Stimulated activated CD8-positive, alpha-beta memory T cell treated with anti-CD3 and anti-CD28 coated beads, Interleukin-4, amount 100 ng/mL, for 48 hours (primary cell): ENCODE measurements at places on chromosomes 11 and 22.

DNA sequence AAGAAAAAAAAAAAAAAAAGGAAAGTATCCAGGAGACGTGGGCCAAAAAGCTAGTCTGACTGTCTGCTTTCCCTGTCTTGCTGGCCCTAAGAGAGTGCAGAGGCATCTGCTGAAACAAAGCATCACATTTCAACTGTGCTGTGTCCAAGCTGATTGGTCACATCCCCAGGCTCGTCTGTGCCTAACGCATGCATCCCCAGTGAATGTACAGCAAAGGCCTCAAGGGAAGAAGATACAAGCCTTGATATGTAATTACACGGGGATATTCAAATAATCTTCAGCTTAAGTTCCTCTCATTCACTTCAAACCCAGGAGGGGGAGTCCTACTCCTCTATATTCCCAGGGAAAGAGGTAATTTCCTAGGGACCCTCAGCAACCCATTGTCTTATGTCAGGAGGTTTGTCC is 5.4 kb upstream of the SORL1 start:
- no peak for DNase-seq

DNA sequence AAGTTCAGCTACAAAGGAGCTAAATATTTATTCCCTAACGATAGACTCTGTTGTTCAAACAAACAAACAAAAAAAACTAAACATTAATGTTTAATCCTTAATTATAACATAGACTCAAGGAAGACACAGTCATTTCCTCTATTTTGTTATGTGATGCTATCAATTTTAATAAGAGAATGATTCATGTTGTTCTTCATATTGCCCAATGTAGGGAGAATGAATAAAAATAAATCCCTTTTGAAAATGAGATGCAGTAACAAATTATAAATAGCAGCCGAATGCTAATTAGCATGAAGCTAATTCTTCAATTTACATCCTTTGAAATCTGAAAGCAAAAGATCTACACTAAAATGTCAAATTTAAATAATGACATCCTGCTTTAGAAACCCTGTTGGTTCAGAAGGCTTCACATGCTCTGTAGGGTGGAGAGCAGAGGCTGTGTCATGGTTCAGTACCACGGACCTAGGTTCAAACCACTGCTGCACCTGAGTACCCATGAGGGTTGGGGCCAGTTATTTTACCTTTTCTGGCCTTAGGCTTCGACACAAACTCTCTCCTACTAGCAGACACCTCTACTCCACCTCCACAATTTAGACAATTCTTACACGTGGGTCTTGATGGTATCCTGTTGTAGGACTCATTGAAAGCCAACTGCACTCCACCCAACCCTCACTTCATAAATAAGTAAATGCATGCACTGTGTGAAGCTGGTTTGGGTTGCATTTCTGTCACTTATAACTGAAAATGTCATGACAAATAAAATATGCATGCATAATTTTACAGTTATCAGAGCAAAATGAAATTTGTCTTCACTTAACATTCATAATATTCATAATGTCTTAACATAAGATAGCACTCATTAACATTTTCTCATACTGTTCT is 89.0 kb downstream of the RRAS2 start:
- DNase-seq, result no peak

- no peak for DNase-seq
Measured at GRCh38 chr11:33214187-33214586, 43.0 kb upstream of the HIPK3 start.

DNA sequence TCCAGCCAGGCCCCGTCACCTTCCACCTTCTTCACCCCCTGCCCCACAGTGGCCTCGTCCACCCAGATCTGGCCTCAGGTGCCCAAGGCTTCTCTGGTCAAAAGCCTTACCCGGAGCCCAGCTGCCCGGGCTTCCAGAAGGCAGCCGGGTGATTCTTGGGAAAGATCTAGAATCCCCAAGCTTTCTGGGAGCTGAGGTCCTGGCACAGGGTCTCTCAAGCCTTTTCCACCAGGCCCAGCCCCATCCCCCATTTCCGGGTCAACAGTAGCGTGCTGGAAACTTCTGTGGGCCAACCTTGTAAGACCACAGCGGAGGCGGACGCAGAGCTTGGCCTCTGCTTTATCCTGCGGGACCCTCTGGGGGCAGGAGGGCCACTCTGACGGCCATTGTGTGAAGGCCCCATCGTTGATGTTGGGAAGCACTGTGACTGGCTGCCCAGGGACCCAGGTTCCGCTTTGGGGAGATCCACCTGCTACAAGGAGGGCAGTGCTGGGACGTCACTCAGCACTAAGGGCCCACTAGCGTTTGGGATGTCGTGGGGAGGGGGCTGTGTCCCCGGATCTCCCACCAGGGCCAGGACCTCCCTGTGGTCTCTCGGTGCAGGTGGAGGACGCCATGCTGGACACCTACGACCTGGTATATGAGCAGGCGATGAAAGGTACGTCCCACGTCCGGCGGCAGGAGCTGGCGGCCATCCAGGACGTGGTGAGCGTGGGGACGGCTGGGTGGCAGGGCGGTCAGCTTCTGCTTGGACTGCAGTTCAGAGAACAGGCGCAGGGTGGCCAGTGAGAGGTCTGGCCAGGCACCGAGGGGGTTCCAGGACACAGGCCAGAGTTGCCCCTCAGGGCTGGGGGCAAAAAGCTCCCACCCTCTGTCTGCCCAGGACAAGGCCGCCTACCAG is 11.5 kb downstream of the TSPAN32 start:
- DNase-seq, result no peak

GRCh38 chr22:33896575-33897447 is 23.5 kb downstream of the LARGE1 start:
- no peak for DNase-seq

GRCh38 chr11:95520369-95521132 is 269.0 kb downstream of the FAM76B start:
- no peak for DNase-seq

- DNase-seq, result no peak
Measured at GRCh38 chr11:8714622-8715225, 32.1 kb downstream of the RPL27A start.

DNA sequence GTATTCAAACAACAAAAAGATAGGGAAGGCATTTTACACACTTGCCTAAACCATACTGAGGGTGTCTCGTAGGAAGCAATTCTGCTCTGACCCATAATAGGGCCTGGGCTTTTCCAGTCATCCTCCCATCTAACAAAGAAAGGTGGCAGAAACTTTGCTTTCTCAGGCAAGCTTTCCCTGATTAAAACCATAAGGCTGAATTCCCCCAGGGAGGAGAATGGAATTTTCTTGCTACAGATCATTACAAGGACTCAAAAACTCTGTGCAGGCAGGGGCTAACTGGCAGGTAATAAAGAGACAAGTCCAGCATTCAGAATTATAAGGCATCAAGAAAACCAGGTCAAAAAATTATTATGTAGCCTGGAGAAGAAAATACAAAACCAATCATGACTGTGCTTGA is 90.4 kb downstream of the RBFOX2 start:
- no peak for DNase-seq

DNA sequence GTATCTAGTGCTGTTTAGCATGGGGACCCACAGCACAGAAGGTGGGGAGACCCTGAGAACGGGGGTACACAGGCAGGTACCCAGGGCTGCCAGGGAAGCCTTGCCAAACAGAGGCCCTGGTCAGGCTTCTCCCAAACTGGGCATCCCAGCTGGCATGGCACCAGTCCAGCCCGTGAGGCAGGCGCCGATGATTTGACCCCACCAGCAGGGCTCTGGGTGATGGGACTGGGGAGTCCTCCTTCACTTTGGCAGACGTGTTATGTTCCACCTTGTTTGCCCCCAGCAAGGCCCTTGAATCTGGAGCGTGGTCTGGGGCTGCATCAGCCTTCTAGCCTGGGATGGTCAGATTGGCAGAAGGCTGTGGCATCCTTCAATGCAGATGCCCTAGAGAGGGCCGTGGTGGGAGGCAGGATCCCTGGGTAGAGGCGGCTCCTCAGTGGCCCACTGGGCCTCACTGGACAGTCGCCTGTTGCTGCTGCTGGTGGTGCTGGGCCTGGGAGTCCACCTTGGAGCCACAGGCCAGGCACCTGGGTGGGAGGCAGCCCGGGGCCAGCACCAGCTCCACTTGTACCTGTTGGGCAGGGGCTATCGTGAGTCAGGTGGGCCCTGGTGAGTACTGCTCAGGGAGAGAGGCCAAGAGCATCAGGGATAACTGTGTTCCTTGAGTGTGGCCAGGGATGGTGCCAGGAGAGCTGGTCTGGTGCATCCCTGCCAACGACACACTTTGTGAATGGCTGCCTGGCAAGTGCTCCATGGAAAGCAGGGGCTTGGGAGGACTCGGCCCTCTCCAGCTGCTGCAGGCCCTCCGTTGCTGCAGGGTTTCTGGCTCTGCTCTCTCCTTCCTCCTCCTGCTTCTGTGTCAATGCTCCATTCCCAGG is 3.3 kb downstream of the ADORA2A start:
- no peak for DNase-seq

- DNase-seq, result no peak
Measured at GRCh38 chr11:57735619-57736298, 5.5 kb upstream of the SELENOH start.

DNA sequence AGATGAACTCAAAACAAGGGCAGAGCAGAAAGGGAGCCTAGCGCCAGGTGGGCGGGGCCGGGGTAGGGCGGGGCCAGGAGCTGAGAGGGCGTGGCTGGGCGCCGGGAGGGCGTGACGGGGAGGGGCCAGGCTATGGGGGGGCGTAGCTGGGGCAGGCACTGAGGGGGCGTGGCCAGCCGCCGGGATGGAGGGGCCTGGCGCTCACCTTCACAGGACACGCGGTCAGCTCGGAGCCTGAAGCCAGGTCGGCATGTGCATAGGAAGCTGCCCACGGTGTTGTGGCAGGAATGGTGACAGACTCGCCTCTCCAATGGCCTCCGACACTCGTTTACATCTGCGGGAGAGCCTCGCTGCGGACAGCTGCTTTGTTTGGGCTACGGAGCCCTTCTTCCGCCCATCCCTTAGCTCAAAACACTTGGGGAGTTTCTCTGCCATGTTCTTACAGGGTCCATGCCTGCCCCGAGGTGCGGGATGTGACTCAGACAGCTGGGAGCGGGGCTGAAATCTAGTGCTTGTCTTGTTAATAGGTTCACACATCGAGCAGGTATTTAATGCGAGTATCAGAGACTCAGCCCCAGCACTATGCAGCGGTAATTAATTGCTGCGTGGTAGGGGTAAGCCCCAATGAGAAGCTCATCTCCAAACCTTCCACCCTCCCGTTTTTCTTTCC is 13.4 kb downstream of the VWCE start:
- DNase-seq, result peak; percentile 79

DNA sequence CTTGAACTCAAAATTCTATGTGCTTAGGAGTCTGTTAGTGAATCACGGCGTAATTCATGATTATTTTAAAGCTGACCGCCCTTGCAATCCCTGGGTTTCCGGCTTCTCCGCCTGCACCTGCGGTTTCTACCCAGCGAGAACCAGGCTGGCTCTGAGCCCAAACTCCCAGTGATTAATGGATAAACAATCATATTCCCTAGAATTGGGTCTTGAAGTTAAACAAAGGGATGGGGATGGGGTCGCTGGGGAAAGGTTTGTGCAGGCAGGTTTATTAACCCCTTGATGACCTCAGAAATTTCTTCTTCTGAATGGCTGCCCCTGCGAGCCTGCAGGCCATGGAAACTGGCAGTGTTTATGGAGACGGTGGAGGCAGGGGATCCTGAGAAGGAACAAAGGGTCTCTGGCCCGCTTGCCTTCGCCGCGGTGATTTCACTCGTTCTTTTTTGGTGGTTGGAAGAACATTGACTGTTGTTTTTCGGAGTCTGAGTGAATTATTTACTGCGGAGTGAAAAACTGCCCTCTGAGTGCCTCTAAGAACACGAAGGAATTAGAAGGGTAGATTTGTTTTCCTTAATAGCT is 1000.3 kb downstream of the BRD1 start:
- DNase-seq, result no peak

GRCh38 chr11:33551051-33551450 is 149.6 kb downstream of the C11orf91 start:
- DNase-seq, result no peak

DNA sequence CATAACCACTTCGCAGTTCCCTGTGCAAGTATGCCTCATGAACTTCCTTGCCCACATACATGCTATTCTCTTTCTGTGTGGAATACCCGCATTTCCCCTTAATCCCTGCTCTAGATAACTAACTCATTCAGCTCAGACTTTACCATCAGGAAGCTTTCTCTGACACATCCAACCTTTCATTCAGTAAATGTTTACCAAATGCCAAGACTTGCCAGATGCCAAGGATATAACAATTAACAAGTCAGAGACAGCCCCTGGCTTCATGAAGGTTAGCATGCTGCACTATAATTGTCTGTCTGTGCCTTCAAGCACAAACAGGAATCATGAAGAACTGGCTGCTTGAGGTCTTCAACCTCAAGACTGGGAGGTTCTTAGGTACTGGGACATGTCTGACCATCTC is 71.2 kb upstream of the GDPD4 start:
- no peak for DNase-seq

DNA sequence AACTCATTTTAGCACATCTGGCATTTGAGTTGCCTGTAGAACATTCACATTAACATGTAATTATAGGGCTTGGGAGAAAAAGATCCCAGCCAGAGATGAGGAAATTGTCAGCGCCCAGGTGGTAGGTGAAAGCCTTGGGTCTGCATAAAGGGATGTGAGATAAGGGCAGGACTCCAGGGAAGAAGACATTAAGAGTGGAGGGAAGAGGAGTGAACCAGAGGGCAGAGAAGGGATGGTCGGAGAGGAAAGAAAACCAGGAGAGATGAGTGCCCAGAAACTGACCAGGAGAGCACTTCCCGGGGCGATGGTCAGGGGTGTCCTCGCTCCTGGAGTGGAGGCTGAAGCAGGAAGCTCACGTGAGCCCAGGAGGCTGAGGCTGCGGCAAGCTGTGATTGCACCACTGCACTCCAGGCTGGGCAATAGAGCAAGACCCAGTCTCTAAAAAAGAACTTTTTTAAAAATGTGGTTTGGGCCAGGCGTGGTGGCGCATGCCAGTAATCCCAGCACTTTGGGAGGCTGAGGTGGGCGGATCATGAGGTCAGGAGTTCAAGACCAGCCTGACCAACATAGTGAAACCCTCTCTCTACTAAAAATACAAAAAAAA is 20.3 kb upstream of the DGKZ start:
- no peak for DNase-seq

GRCh38 chr11:123260511-123261211 is 65.6 kb upstream of the CLMP start:
- no peak for DNase-seq

DNA sequence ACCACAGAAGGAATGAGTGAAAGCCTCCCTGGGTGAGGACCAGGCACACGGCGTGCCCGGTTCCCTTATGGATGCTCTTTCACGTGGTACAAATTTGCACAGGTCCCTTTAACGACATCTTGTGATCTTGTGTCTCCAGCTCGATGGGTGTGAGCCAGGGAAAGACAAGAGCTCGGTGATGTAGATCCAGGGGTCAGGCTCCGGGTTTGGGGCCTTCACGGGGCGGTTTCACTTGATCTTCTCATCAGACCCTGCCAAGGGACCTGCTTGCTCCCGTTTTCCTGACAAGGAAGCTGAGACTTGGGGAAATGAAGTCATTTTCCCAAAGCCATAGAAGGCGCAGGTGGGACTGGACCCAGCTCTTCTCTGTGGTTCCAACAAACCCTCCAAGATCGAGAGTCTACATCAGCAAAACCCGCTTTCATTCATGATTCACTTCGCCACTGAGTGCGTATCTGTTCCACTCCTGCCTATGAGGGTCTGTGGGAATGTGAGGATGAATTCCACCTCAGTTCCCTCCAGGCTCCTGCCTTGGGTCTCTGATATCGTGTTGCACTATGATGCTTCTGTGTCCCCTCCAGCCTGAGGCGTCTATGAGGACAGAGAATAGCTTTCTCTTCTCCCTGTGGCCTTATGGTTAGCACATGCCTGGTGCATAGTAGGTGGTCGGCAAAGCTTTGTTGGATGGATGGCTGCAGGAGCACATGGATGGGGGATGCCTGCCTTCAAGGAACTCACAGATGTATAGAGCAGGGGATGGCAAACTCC is 45.0 kb upstream of the ANO1 start:
- no peak for DNase-seq

GRCh38 chr22:40479887-40480538 is 109.6 kb downstream of the SGSM3 start:
- no peak for DNase-seq
